ENCODE measurements at places on chromosomes 5 and 9. TPM values are rescaled to one million over a fixed set of nuclear protein-coding genes. Genes with fewer than 3 reads are reported as not detected.

BARHL1 gene
- total RNA-seq, result 0.14 TPM

DNA sequence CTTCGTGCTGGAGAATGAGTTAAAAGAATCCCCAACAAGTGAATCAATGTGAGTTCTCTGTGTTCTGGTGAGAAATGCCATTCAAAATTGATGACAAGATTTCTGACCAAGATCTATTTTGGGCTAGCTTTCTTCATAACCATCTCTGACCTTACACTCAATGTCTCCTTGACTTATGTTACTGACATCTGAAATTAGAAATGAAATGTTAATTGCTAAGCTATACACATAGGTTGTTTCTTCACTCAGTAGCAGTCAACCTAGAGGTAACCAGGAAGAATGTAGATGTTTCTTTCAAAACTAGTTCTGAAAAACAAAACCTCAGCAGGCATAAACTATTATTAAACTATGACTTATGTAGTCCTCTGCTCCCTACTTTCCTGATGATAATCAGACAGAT lies 2220.7 kb upstream of the C9orf72 start:
- no peaks in the 10 kb centered on the region for H3K4me1 ChIP-seq
- DNase-seq, result no peak
- H3K4me3 ChIP-seq, result no peak overlapping the region
- H3K27me3 ChIP-seq, result no peaks in the 10 kb centered on the region

- H3K27ac ChIP-seq, result no peak overlapping the region
- no peak for DNase-seq
Observed at GRCh38 chr9:90778746-90779145, 22.9 kb upstream of the SYK start.

DNA sequence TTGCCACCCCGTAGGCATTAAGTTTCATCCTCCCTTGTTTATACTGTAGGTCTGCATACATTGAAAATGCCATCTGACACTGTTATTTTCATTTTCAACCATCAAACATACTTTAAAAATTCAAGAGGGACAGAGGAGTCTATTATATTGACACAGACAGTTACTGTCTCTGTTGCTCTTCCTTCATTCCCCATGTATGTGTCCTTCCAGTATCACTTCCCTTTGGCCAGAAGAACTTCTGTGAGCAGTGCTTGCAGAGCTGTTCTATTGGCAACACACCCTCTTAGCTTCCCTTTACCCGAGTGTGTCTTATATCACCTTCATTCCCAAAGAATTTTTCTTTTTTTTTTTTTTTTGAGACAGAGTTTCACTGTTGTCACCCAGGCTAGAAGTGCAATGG lies 42.8 kb downstream of the RASGEF1C start:
- no peaks in the 10 kb centered on the region for H3K27me3 ChIP-seq
- no peak overlapping the region for H3K4me3 ChIP-seq
- no peaks in the 10 kb centered on the region for H3K36me3 ChIP-seq

PCDHB15 gene
- total RNA-seq, result 3.3 TPM

GPR151 gene
- total RNA-seq, result not detected

GRCh38 chr5:89728750-89729149 lies 680.8 kb downstream of the CETN3 start:
- DNase-seq, result no peak
- H3K36me3 ChIP-seq, result no peaks in the 10 kb centered on the region
- no peaks in the 10 kb centered on the region for H3K4me1 ChIP-seq
- no peak overlapping the region for H3K4me3 ChIP-seq

DNA sequence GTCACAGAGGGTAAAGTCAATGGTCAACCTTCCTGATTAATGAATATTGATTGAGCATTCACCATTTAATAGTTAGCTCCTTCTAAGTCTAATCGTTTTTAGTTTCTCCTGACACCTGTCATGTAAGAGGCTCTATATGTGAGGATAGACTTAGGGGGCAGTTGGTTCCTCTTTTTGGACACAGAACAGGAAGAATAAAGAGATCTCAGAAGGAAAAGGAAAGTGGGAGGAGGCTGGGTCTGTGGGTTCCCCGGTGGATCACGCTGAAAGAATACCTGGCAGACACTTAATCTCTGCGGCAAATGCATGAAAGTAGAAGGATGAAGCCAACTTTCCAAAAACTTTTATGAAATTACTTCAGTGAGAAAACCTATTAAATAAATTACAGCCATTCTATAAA lies 98.4 kb downstream of the PDE4D start:
- H3K27me3 ChIP-seq, result peaks cover 2% of the 10 kb centered on the region

CAMSAP1 gene
- 33.9 TPM for total RNA-seq

DNA sequence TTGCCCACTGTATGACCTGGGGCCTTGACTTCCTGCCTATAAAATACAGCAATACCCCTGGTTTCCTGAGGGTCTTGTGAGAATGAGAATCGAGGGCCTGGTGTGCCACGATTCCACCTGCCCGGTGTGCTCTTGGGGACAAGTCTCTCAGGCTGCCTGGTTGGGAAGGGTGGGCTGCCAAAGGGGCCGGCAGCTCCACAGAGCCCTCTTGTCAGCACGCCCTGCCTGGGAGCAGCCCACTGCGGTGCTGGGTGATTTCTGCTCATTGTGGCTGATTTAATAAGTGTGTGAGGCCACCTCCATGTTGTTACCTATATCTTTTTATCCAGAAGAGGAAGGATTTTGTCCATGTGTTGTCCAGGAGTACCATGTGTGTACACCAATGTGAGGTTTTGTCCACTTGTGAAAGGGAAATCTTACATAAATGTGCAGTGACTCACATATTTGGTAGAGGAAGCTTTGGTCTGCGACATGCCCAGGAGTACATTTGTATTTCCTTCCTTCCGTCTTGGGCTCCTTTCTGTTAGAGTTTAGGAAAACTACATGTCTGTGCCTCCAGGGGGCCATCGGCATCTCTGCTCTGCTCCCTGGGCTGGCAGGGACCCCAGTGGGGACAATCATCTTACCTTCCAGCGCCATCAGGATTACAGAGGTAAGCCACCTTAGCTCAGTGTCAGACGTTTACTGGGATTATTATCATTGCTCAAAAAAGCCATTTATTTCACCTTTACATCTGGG lies 108.6 kb downstream of the PHF2 start:
- H3K36me3 ChIP-seq, result no peaks in the 10 kb centered on the region
- no peak overlapping the region for H3K4me3 ChIP-seq
- H3K27ac ChIP-seq, result no peak overlapping the region

PCDHGA12 gene
- 1.2 TPM for total RNA-seq

DNA sequence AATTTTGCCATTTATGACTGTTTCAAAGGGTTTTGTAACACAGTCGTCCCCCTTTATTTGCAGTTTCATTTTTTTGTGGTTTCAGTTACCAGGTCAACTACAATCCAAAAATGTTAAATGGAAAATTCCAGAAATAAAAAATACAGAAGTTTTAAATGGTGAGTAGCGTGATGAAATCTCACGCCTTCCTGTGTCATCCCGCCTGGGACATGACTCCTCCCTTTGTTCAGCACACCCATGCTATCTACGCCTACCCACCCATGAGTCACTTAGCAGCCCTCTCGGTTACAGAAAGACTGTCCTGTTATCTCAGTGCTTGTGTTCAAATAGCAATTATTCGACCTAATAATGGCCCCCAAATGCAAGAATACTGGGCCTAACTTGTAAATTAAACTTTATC lies 765.3 kb upstream of the ADAMTS16 start:
- peaks cover 5% of the 10 kb centered on the region for H3K27me3 ChIP-seq
- H3K27ac ChIP-seq, result no peak overlapping the region
- no peak for DNase-seq
- H3K4me3 ChIP-seq, result no peak overlapping the region
- H3K4me1 ChIP-seq, result peaks cover 6% of the 10 kb centered on the region

NR2F1 gene
- 6.6 TPM for total RNA-seq
